ACHN (cell line): ENCODE measurements at places on chromosomes 12 and 14.
A peak's percentile ranks its signal among the peaks of the same experiment; 100 is the strongest.

GRCh38 chr14:44135972-44136371, 371.1 kb downstream of the FSCB start:
- DNase-seq: no peak

DNA sequence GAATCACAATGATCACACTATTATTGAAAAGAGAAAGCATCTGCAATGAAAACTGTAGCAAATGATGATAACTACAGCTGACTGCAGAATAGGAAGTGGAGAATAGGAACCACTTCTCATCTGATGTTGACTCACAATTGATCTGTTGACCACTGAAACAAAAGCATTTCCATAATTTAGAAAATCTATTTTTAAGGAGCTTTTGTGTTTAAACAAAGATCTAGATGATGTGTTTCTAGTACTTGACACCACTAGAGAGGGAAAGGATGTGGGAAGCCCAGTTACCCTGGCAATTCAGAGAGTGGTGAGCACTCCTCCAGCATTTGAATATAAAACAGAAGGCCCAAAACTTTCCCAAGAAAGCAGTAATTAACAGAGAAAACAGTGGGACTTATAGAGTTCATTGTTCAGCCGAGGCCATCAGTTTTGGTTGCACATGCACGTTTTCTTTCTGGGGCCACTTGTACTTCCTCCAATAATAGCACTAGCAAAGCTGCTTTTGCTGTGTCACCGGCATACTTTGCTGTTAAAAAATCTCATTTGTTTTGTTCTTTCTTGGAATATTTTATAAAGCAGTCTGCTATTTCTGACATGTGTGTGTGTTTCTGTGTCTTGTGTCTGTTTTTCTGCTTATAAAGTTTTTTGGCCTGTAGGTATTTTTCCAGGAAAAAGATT, 76.1 kb upstream of the HECTD1 start:
- DNase-seq: no peak

GRCh38 chr12:75606151-75606550, 94.7 kb upstream of the KRR1 start:
- DNase-seq: no peak

- peak; percentile 46 for DNase-seq
These were observed 12.2 kb upstream of the FOXG1 start for GRCh38 chr14:28754209-28754985.

DNA sequence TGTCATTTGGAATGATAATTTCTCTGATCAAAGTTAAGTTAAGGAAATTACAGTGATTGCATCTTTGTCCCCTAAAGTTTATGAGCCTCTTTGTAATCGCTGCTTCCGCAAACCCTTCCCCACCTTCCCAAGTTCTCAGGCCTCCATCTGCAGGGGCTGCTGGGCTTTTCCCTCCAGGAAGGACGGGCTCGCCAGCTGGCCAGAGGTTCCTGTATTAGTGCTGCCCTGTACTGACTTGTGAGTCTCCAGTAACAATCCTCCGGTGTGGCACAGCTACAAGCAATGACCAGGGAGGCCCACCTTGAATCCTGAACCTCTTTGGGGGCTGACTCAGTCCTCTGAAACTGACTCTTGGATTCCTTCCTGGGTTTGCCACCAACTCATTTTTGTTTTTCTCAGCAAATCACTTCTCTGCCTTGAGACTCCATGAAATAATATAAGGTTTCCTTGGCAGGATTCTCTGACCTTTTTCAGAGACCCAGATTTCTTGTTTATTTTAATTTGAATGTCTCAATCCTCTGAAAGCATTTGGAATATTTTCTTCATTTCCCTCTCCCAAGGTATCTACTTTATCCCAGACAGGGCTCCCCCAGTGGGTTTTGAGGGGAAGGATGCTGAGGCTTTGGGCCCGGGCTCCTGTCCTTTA, 398.6 kb downstream of the ZFP36L1 start:
- no peak for DNase-seq

- DNase-seq: peak; percentile 39
These were observed 14.3 kb upstream of the PTGER2 start for GRCh38 chr14:52299692-52300278.

DNA sequence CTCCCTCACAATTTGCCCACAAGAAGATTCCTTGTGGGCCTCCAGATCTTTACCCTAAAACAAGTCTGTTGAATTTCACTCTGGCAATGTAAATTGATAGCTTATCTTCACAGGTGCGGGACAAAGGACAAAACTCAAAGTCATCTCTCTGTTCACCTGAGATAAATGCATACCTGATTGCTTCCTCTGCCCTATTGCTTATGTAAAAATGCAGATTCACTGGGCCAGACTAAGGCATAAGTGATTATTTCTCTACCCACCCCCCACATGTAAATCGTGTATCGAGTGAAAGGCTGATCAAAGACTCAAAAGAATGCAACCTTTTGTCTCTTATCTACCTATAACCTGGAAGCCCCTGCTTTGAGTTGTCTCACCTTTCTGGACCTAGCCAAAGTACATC, 316.8 kb downstream of the SSPN start:
- DNase-seq: no peak

DNA sequence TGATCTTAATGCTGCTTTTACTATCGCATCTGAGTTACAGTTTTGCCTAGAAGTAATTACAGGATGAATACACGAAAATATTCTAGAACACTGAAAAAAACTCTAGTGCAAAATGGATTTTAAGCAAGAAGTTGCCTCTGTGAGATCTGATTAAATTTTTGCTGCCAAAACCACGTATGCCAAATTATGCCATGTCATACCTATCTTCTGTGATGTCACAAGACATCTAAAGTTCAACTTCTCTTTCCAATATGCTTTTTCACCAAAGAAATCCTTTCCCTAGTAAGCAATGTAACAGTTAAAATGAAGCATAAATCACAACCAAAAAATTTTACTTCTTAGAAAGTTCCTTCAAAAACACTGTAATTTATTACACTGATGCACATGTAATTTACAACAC, 39.6 kb downstream of the HECTD4 start:
- DNase-seq: no peak

DNA sequence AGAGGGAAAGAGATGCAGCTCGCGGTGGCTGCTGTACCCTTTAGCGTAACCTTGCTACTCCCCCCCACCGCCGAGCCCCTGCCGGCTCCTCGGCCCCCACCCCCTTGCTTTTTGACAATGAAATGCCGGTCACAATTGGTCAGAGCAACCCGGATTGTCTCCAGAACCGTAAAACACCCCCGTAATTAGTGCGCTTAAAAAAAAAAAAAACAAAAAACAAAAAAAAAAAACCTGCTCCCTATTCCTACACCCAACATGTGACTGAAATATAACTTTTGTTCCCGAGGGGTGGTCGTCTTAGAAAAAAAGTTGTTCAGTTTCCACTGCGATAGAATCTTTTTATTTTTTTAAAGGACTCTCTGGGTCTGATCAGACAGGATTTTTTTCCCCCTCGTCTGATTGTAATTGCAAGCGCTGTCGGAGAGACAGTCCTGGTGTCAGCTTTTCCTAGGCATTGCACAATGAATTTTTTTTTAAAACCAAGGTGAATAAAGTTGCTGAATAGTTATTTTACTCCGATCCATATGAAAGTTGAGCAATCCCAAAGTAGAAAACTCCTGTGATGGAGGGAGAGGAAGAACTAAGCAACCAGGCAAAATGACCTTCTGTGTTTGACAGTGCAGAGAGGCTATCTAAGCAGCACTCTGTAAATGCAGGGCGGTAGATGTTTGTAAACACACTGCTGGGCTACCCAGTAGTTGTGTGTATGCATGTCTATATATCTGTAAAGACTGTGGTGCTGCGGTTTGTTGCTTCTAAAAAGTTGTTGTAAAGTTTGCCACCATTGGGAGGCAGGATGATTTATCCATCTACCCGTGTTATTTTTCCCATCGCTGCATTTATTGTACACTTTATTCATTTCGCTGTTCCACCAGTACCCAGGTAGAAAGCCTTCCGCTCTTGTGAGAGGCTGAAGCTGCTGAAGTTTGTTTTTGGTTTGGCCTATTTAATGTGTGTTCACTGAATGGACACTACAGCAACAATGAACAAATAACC, 1.1 kb downstream of the ETV6 start:
- DNase-seq: peak; percentile 42

- peak; percentile 56 for DNase-seq
These were observed 437.6 kb downstream of the RERGL start for GRCh38 chr12:17652436-17652835.

DNA sequence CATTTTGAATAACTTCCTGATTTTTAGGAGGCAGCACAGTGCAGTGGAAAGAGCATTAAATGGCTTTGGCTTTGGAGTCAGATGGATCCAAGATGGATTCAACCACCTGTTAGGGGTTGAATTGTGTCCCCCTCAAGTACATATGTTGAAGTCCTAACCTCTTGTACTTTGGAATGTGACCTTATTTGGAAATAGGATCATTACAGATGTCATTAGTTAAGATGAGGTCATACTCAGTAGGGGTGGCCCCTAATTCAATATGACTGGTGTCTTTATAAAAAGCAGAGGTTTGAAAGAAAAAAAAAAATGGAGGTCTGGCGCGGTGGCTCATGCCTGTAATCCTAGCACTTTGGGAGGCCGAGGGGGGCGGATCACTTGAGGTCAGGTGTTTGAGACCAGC, 18.8 kb downstream of the ATP5MC2 start:
- DNase-seq: no peak

- no peak for DNase-seq
These were observed 171.2 kb downstream of the MYRFL start for GRCh38 chr12:69996241-69996640.

DNA sequence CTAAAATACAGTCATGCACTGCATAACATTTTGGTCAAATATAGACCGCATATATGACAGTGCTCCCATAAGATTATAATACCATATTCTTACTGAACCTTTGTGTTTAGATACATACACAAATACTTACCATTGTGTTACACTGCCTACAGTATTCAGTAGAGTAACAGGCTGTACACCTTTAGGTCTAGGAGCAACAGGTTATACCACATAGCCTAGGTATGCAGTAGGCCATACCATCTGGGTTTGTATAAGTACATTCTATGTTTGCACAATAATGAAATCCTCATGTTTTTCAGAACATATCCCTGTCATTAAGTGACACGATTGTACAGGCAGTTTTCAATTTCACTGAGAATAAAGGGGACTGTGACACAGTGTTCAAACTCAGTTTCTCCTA, 22.3 kb downstream of the KDM5A start:
- no peak for DNase-seq

DNA sequence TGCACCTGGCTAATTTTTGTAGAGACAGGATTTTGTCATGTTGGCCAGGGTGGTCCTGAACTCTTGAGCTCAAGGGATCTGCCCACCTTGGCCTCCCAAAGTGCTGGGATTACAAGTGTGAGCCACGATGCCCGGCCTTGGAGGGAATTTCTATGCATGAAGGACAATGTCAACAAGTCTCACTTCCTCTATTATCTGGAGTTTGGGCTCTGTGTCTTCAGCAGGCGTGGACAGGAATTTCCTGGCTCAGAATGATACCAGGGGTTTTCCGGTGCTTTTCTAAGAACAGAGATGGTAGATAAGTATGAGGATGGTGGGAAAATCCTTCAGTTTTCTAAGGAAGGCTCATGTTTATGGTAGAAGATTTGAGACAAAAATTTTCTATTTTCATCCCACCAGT, 75.0 kb upstream of the CCDC60 start:
- no peak for DNase-seq

DNA sequence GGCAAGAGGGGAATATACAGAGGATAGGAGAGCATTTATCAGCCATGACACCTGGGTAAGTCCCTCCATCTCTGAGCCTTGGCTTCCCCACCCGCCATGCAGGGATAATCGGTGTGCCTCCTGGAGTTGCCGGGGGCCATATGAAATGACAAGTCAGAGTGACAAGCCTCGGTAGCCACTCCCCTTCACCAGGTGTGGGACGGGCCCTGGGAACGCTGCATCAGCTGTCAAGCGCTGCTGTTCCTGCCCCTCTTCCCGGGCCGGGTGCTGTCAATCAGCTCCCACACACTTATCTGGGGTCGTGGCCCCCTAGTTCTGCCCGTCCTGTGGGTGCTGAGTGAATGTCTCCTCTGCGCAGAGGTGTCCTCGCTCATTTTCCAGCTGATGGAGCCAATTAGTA, 57.2 kb downstream of the MVK start:
- DNase-seq: no peak

DNA sequence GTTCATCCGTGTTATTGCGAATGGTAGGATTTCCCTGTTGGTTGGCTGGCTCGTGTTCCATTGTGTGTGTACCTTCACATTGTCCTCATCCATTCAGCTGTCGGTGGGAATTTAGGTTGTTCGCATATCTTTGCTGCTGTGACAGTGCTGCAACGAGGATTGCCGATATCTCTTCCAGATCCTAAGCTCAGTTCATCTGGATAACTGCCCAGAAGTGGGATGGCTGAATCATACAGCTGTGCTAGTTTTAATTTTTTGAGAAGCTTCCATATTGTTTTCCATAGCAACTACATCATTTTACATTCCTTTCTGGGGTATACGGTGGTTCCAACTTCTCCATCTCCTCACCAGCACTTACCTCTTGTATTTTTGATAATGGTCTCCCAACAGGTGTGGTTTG, 292.8 kb upstream of the SFSWAP start:
- no peak for DNase-seq

DNA sequence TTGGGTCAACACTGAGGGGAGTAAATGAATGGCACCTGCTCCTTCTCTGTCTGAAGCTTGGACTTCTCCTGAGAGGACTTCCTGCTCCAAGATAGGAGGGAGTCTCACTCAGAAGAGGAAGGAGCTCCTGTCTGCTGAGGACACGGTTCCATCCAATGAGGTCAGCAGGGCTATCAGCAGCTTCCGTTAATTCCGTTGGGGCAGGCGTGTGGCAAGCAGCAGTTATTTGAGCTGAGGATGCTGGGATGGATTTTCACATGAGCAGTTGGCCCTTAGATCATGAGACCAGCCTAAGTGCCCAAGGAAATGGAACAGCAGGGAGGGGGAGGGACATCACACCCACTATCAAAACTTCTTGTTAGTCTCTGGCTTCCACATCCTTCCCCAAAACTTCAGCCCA, 159.0 kb upstream of the PZP start:
- DNase-seq: no peak

DNA sequence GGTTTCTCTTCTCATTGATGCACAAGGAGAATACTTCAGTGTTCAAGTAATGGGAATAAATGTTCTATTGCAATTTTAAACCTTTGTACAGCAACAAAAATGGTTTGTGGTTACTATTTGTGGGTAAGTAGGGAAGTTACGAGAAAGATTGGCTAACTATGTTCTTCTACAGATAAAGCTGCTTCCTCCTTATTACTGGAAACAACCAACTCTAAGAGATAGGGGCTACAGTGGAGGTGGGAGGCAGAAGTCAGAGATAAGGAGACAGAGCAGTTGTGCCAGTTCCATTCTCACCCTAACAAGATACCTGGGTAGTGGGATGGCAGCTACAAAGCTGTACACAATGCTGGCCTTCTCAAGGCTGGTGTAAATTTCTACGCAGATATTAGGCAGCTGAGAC, 16.2 kb downstream of the NOXRED1 start:
- DNase-seq: no peak

DNA sequence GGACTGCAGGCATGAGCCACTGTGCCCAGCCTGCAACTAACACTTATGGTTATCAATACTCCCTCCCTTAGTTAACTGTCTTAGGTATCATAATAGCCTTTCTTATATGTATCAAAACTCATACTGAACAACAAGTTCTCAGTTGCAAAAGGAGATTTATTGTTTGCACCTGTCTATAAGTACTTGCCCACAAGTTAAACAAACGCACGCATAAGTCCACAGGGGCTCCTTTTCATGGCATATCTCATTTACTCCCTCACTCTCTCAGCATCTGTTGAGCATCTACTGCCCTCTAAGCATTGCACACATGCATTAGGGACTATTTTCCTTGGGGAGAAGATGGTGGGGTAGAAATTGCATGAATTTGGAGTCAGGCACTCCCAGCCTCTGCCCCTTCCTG, 46.7 kb upstream of the CORO1C start:
- no peak for DNase-seq
